ENCODE measurements at places on chromosomes 13 and 19. TPM values are rescaled to one million over a fixed set of nuclear protein-coding genes. Genes with fewer than 3 reads are reported as not detected.

The CCNA1 gene
- 0.38 TPM for total RNA-seq

GRCh38 chr13:112699322-112699918, 9.6 kb downstream of the ATP11A start:
- no peak for DNase-seq

DNA sequence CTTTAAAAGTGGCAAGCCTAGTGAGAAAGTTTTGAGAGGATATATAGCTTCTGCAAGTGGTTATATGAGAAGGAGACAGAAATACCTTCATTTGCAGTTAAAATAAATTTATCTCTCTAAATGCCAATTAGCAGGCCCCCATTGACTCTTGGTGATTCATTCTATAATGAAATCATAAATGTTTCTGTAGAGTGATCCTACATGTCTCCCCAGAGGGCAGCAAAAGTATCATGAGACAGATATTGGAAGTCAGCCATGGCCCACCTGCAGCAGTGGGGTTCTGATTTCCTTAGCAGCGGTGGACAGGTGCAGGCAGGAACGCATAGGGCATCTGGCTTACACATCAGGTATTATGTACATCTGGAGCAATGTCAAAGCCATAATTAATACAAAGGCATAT, 385.4 kb upstream of the SLC10A2 start:
- no peak for DNase-seq

The LAIR2 gene
- not detected for total RNA-seq

GRCh38 chr13:27782151-27782550, 10.1 kb upstream of the GSX1 start:
- DNase-seq = no peak

The CYP2F1 gene
- total RNA-seq = not detected

DNA sequence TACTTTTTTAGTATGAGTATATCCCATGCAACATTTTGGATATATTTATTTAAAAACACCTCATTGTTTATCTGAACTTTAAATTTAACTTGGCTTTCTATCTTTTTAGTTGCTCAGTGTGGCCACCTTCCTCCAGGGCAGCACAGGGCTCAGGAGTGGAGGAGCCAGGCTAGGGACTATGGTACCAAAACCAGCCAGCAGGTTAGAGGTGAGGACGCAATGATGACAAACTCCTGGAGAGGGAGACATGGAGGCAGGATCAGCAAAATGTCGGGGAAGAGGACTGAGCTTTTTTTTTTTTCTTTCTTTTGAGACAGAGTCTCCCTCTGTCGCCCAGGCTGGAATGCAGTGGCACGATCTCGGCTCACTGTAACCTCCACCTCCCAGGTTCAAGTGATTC, 29.6 kb upstream of the CALM3 start:
- no peak for DNase-seq

All from suprapubic skin (tissue), 4 donors.